ENCODE measurements at places on chromosomes 7 and 10.

GRCh38 chr10:96390460-96390864 lies 31.7 kb upstream of the OPALIN start:
- DNase-seq, result no peak

GRCh38 chr10:12019283-12019971 lies 23.2 kb downstream of the UPF2 start:
- DNase-seq, result no peak

DNA sequence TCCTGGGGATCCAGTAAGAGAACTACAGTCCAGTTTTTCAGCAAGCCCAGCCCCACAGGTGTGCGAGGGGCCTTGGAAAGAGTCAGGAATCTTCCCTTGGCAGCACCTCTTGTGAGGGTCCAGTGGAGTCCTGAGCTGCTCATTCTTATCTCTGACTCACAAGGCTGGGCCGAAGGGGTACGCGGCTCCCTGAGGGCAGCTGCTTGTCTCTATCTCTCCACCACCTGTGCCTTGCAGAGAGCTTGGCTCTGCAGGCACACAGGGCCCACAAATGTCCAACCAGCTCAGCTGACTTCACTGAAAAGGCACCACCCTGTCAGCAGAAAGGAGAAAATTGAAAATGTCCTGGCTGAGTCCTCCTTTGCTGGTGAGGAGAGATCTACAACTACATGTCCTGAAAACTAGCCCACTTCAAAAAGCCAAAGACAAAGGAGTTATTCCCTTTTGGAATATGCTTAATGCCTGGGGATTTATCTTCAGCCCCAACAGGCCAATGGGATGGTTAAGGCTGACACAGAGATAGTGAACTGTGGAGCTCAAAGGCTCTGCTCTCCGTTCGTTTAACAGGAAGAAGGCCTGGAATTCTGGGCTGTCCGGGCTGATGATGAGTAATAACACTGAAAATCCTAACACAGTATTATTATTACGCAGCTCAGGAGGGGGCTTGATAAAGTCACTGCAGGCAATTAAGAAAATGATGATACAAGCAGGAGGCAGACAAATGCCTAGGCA lies 23.4 kb downstream of the UROS start:
- DNase-seq, result no peak

DNA sequence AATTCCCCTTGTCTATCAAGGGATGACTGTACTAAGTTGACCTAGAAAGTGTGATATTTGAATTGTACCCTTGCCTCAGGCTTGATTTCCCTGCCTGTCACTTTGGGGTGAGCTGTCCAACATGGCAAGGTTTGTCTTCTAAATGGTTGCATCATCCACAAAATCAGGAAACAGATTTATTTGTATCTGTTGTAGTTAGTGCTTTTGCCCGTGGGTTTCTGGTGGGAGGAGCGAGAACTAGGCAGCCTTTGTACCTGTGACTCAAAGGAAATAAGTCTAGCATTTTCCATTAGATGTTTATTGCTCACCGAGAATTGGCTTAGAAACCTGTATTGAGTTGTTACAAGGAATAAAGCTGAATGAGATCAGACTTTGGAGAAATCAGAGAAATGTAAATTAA lies 650.8 kb downstream of the LRMDA start:
- DNase-seq, result no peak

DNA sequence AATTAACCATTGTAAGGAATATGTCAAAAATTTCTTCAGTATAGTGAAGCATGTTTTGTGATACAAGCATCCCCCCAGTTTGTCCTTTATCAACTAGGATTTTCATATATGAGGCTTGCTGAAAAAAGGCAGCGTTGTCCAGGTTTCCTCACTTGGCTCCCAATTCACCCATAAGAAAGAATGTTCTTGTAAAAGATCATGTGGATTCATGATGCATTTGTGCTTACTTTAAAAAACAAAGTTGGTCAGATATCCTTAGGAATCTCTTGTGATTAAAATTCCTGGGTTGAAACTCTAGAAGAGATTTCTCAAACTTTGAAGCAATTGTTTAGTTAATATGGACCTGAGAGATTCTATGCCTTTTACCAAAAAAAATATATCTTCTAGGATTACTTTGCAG lies 181.8 kb downstream of the KIAA1217 start:
- no peak for DNase-seq

DNA sequence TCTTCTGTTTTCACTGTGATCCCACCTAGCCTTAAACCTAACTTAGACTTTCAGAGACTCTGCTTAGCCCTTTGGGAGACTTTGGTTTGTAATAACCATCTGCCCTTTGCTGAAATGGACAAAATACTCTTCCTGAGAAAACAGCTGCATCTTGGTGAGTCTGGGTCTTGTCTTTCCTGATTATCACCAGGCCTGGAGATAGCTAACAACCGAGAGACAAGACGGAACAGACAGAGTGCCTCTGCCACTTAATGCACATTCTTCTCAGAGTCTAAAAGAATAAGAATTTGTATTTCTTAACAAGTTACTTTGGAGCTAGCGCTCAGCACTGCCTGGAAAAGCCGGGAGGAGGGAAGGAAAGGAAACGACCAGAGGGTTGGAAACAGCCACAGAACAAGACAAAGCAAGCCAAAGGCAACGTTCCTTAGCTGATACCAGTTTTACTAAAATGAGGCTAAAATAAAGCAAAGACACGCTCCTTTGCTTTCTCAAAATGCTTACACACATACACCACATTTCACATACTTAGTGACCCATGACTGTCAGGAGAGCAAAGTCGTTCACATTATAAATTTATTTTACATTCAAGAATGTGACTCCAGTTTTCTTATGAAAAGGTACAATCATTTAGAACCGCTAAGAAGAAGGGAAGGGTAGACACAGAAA lies 70.3 kb upstream of the DGKI start:
- no peak for DNase-seq

GRCh38 chr10:70054902-70055301 lies 2.3 kb downstream of the MACROH2A2 start:
- DNase-seq, result no peak

- no peak for DNase-seq
These were observed 181.7 kb upstream of the RHOBTB1 start for GRCh38 chr10:61125560-61126170.

GRCh38 chr10:63414481-63415260 lies 51.1 kb downstream of the JMJD1C start:
- no peak for DNase-seq

DNA sequence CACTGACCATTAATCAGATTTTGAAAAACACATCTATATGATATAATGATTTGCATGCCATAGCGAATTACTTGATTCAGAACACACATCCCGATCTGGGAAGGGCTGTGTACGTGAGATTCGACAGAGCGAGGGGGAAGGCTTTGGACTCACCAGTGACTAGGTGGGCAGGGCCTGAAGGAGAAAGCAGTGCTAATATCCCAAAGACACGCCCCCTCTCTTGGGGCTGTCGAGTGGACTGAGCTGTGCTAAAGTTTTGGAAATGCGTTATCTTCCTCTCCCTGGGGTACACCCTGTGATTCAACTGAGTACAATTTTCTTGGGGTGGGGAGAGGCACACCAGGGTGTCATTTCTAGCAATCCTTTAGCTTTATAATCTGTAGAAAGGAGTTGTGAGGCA lies 1.8 kb downstream of the LRRC17 start:
- DNase-seq, result no peak

GRCh38 chr7:26787701-26788100 lies 76.7 kb downstream of the SKAP2 start:
- no peak for DNase-seq

DNA sequence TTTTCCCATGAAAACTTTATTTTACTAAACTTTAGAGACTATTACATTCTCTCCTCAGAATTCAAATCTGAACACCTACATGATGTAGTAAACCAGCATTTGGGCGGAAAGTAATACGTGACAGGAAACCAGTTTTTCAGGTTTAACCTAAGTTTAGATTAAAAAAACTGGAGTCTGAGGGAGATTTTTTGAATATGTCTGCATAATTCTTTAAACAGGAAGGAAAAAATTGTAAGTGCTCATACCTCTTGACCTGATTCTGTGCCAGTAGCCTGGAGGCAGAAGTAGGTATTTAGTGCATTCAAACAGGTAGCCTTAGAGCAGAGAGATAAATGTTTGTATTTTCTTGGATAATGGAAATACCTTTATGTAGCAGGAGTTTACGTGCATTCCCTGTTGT lies 224.3 kb downstream of the MDFIC start:
- DNase-seq, result no peak

GRCh38 chr7:33716581-33717477 lies 188.5 kb upstream of the BMPER start:
- DNase-seq, result no peak

DNA sequence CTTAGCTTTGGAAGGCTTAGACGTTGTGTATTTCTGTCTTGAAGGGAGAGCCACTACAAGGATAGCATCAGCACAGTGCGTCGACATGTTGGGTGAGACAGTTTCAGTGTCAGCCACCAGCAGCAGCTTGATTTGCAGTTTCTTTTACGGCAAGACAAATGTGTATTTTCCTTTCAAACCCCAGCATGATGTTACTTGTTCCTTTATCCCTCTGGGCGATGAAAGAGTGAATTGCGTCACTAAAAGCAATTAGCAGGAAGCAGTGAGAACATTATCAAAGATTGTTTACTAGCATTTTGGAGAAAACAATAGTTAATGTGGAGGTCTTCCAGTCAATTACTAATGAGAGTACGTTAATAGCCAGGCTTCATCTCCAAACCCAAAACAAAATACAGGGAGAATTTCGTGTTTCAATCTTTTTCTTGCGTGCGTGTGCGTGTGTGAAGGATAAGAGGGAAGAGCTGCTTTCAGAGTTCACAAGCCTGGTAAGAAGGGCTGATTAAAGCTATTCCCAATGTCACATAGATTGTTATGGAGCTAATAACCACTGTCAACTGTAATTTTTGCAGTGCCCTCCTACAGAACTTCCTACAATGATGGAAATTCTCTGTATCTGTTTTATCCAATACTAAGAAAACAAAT lies 157.1 kb upstream of the AOAH start:
- DNase-seq, result no peak

All from T-helper 1 cell (primary cell).